ENCODE measurements at places on chromosomes 13 and 19.
A peak's percentile ranks its signal among the peaks of the same experiment; 100 is the strongest.

- DNase-seq: no peak
These were observed 214.1 kb upstream of the KL start for GRCh38 chr13:32802159-32802558.

DNA sequence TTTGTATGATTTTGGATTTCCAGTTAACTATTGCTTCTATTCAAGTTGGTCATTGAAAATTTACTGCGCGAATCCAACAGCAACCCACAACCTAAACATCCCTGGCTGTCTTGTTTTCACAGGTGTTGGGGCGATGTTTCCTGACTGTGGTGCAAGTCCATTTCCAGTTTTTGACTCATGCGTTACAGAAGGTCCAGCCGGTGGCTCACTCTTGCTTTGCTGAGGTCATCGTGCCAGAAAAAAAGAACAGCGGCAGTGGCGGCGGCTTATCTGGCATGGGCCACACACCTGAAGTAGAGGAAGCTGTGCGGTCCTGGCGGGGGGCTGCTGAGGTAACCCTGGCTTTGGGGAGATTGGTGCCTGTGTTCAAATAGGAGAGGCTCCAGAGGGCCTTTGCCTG, 45.2 kb upstream of the GPI start:
- DNase-seq: peak; percentile 54

- DNase-seq: no peak
These were observed 68.8 kb downstream of the DOCK9 start for GRCh38 chr13:98909016-98909415.

DNA sequence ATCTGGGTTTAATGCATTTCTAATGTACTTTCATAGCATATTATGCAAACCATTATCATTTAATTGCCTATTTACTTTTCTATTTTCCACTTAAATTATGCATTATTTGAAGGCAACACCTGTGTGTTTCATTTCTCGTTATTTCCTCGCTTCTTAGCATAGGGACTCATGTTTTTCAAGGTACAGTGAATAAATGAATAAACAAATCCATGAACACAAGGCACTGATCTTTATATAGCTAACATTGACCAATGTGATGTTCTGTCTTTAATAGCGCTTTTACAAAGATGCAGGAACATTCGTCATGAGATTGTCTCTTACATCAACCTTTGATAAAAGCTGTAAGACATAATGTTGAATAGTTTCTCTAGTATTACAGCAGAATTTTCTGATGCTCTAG, 121.2 kb downstream of the B3GLCT start:
- DNase-seq: no peak

DNA sequence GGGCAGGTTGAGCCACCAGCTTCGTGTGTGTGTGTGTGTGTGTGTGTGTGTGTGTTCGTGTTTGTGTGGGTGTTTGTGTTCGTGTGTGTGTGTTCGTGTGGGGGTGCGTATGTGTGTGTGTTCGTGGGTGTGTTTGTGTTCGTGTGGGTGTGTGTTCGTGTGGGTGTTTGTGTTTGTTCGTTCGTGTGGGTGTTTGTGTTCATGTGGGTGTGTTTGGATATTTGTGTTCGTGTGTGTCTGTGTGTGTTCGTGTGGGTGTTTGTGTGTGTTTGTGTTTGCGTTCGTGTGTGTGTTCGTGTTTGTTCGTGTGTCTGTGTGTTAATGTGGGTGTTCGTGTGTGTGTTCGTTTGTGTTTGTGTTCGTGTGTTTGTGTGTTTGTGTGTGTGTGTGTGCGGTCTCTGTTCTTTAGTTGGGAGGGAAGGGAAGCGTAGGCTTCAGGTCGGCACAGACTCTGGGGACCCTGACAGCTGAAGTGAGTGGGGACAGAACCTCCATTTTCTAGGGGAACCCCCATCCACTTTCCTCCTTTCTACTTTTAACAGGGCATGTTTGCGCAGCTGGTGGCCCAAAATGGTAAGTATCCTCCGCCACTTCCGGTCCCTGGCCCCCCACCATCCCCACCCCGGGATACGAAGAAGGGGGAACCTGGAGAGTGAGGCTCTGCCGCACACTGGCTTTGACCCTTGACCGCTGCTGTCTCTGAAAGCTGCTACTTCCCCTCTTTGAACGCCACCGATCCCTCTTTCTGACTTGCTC, 1.6 kb downstream of the TNFSF9 start:
- DNase-seq: no peak

- DNase-seq: peak; percentile 95
These were observed at the start of gene ZNF865 for GRCh38 chr19:55605637-55606470. Gene ZNF865 (plus strand): TSS chr19:55605647. CDS start chr19:55613619, 7,972 bp downstream.

DNA sequence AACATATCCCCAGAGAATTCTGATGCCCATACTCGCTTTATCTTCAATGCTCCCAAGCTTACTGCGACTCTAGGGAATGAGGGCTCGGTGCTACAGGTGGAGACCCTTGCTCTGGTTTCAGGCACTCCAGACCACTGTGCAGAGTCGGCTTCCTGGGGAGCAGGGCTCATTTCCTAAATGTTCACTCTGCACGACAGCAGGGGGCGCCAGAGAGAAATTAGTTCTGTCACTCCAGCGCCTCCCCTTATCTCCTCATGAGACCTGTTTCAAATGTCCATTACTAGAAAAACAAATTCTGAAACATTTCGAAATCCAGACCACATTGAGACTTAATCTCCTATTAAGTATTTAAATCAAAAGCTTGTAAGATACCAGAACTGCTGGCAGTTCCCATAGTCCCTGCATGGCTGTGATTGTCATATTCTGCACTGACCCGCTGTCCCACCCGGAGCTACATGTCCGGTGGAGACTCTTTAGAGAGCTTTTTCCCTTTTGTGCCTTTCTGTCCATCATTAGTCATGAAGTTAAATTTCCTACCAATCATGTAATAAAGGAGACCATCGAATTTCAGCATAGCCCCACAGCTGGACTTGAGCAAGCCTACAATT, 22.4 kb downstream of the EPSTI1 start:
- DNase-seq: peak; percentile 58

GRCh38 chr13:34578471-34578870, 363.6 kb upstream of the NBEA start:
- no peak for DNase-seq

DNA sequence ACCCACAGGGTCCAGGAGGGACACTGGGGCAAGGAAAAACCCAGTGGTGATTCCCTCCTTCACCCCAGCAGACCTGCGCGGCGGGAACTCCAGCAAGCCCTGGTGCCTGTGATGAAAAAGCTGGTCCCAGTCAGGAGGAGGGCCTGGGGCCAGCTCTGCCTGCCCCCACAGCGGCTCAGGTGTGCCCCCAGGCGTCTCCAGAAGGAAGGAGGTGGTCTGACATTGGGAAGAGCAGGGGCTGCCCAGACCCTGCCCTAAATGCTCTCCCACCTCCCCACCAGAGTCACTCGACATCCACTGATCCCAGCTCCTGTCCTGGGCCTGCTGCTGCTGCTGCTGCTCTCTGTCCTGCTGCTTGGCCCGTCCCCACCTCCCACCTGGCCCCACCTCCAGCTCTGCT, 6.2 kb downstream of the PTH2 start:
- no peak for DNase-seq

- DNase-seq: no peak
These were observed 45.1 kb downstream of the TMEM255B start for GRCh38 chr13:113804017-113804702.

Measured in cerebellar cortex (tissue), 1 donor.